ENCODE measurements at places on chromosomes 3 and 15.

DNA sequence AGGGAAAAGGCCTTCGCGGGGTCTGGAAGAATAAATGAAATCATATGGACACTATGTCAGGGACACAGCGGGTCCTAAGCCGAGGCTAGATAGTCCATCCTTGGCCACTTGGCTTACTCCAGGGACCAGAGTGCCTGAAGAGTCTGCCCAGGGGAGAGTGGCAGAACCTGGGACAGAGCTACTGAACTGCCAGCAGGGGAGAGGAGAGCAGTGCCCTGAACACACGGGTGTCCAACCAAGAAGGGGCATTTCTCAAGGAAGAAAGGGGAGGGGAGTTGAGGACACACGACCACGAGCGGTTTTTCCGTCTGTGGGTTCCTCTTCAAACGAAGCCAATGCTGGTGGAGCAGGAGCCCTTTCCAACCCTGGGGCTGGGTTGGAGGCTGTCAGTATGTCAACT lies 1.0 kb downstream of the ACAN start:
- no peak for DNase-seq

GRCh38 chr3:36215241-36215640 lies 165.1 kb upstream of the STAC start:
- DNase-seq, result no peak

DNA sequence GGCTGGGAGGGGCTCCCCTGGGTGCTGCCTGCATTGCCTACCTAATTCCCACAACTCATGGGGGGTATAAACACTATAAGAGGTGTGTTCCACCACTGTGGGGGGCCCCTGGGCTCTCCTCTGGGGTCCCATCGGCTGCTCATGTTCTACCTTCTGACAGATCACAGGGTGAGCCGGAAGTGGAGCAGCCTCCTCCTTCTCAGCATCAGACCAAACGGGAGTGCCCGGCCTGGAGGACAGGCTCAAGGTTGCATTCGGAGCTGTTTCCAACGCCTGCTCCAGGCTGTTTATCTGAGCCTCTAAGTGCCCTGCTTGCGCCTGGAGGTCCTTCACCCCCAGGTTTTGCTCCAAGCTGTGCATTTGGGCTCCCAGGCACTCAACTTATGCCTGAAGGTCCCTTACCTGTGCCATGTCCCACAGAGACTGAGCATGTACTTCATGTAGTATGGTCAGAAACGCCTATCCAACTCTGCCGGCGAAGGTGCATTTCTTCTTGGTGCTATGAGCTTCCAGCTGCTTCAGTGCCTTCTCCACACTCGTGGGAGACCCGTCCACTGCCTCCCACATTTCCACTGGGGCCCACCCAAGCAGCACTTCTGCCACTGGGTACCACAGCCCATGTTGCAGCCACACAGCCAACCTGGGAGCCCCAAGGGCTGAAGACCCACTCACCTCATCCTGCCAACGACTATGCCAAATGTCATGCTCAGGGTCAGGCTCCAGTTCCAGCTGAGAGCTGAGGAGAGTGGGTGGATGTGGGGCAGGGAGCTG lies 232.1 kb downstream of the IGSF11 start:
- no peak for DNase-seq

GRCh38 chr3:178067721-178068120 lies 468.5 kb upstream of the KCNMB2 start:
- DNase-seq, result no peak

GRCh38 chr3:57128826-57129667 lies 36.1 kb downstream of the IL17RD start:
- DNase-seq, result no peak

GRCh38 chr3:72698154-72698917 lies 149.9 kb downstream of the SHQ1 start:
- no peak for DNase-seq

DNA sequence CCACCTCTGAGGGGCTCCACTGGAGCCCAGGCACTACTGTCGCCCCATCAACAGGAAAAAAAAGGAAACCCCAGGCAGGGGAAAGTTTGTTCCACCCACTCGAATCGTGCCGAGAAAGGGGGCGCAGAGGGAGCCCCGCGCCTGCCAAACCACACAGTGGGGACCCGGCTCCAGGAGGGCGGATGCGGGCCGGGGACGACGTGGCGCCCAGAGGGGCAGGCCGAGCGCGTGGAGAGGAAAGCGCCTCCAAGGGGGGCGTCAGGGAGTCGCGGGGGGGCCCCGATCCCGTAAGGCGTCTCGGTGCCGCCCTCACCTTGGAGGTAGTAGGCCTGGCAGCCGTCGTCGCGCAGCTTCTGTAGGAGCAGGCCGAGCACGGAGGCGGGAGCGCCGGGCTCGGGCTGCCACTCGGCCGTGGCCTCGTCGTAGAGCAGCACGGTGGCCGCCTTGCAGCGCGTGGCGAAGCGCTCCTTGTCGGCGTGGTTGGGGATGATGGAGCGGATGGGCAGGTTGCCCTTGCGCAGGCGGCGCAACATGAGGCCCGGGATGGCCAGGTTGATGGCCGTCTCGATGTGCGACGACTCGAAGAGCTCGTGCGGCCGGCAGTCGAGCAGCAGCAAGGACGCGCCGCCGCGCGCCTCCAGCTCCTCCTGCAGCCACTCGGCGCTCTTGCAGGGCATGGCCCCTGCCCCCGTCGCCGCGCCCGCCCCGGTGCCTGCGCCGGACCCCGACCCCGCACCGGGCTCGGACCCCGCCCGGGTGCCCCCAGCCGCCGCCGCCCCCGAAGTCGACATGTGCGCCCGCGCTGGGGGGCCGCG lies 627 bp downstream of the DUSP7 start:
- DNase-seq, result no peak

All from non-pigmented ciliary epithelial cell (primary cell).